ENCODE measurements at places on chromosomes 7 and 10.

GRCh38 chr7:17195576-17195975 is 102.9 kb upstream of the AHR start:
- DNase-seq = no peak

GRCh38 chr7:36750451-36750850 is 26.2 kb upstream of the AOAH start:
- no peak for DNase-seq

GRCh38 chr7:44853391-44853790 is 5.5 kb upstream of the H2AZ2 start:
- DNase-seq = no peak

GRCh38 chr7:29539471-29539870 is 24.2 kb upstream of the PRR15 start:
- no peak for DNase-seq

GRCh38 chr10:5089865-5090264 is 4.3 kb upstream of the AKR1C3 start:
- DNase-seq = no peak

DNA sequence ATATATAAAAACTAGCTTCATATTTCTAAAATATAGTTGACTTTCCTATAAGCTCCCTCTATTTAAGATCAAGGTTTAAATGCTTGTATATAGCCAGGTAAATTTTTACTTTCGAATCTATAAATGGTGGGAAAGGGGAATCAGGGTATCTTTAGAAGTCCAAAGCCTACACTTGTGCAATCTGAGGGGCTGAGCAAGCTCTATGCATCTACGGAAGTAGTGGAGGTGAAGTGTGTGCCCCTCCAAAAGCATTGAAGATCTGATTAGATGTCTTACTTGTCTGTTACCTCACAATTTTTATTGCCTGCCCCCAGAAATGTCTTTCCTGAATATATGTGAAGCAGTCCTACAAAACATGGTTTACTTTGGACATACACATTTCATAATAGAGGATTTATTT is 1.6 kb downstream of the AKAP9 start:
- DNase-seq = no peak

- no peak for DNase-seq
Measured at GRCh38 chr10:133275684-133276092, 980 bp downstream of the ADAM8 start.

DNA sequence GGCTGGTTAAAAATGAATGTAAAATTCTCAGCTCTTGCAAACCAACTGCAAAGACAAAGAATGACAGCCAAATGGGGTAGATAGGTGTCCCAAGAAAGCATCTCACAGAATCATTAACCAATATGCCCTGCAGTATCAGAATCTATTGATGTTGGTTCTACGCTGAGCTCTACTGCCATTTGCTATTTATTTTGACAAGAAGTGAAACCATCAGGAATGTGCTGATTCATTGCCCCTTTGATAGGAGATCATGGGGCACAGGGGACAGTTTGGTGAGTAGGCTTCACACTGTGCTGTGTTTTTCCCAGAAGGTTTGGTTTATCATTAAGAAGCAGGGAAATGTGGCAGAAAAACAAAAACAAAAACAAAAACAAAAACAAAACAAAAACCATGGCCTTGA is 19.4 kb upstream of the CDC14C start:
- no peak for DNase-seq

- DNase-seq = no peak
Measured at GRCh38 chr7:51101111-51101757, 215.4 kb downstream of the COBL start.

DNA sequence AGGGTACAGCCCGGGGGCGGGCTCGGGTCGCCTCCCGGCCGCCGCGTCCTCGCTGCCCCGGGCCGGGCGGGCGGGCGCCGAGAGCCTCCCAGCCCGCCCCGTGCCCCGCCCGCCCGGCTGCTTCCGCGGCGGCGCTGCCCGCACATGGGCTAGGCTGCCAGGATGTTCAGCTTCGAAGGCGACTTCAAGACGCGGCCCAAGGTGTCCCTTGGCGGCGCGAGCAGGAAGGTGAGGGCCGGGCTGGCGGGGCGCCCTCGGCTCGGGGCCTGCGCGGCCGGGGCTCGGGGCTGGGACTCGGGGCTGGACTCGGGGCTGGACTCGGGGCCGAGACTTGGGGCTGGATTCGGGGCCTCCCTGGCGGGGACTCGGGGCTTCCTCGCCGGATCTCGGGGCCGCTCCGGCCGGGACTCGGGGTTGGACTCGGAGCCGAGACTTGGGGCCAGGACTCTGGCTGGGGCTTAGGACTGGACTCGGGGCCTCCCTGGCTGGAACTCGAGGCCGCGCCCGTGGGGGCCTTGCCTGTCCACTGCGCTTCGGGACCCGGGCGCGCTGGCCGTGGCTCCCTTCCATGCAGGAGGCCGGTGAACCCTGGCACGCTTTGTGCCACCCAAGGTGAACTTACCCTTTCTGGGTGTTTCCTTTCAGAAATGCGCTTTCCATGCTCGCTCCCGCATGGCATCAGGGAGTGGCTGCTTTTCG is 534 bp downstream of the UBE3C start:
- peak; percentile 24 for DNase-seq

GRCh38 chr7:81594767-81595166 is 175.1 kb downstream of the HGF start:
- no peak for DNase-seq

DNA sequence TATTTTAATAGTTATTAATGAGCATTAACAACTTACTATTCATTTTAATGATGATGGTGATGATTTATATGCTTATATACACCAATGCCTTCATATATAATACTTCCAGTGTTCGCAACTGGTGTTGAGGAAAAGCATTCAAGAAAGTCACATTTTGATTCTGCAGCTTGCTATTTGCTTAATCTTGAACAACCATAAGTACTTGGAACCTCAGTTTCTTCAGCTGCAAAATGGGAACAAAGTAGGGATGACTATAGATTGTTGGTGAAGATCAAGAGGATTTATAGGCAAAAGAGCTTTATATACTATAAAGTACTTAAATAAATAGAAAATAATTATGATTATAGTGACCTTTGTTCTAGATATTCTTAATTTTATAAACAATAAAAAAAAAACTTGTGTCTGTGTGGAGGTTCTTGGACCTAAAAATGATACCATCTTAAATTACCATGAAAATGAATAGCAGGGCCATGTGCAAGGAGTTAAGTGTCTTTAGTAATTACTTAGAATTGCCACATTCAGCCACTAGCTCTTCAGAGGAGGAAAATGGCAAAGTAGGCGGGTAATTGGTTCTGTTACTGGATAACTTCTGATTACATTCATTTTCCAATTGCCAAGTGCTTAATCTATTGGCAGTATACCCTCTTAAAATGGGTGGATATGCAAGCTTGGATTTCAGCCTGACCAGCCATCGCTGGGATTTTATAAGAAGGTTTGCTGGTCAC is 4.5 kb downstream of the ARID5B start:
- DNase-seq = no peak

GRCh38 chr7:71281261-71281660 is 149.3 kb downstream of the GALNT17 start:
- no peak for DNase-seq

DNA sequence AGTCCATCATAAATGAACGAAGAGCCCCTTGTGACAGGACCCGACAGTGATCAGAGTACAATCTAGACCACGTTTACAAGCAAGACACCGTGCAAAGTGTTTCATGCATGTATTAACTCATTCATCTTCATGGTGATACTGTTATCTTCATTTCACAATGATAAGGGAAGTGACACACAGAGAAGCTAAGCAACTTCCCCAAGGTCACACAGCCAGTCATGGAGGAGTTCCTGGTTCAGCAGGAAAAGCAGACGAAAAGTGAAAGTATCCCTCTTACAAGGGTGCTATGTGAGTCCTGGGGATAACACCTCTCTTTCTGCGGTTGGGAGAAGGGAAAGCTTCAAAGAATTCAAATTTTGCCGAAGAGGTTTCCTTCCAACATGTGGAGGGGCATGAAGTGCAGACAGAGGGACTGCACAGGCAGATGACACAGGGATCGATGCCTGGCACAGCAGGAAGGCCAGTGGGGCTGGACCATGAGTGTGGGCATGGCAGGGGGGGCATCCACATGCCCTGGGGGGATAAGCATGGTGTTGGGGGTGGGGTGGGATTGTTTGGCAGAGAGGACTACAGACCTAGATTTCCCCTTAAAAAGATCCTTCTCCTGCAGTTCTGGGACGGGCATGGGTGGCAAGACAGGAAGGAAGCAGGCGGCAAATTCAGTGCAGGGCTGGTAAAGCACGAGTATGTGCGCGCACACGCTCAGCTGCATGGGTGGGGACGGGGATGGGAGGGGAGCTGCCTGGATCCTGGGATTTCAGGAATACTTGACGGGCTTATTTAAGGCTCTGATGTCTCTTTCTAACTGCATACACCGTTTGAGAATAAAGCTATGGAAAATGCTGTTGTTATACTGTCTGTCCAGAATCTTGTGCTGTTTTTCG is 33.5 kb upstream of the DDC start:
- no peak for DNase-seq

DNA sequence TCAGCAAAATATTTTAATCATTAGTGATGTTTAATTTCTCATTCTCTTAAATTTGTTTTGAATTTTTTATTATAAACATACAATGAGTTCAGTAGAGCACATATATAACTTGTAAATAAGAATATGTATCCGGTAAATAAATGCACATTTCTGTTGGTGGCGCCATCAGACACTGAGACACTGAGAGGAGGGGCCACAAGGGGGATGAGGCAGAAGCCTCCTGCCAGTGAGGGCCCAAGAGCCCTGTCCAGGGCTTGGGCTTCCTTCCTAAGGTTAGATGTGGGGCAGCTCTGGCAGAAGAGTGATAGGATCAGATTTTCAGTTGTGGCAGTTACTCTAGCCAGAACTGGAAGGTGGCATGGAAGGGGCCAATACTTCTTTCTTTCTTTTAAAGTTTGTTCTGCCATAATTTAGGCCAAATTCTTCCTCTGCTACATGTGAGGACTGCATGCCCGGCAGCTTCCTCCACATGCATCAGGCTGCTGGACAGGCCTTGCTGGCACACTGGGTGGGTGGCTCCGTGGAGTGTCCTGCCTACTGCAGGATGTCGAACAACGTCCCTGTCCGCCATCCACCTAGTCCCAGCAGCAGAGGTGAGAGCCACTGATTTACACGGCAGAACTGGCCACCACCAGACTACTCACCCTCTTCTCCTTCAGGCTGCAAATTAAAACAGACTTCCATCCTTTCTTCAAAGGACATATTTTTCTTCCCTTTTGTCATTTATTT is 13.2 kb downstream of the PTPRN2 start:
- DNase-seq = no peak

DNA sequence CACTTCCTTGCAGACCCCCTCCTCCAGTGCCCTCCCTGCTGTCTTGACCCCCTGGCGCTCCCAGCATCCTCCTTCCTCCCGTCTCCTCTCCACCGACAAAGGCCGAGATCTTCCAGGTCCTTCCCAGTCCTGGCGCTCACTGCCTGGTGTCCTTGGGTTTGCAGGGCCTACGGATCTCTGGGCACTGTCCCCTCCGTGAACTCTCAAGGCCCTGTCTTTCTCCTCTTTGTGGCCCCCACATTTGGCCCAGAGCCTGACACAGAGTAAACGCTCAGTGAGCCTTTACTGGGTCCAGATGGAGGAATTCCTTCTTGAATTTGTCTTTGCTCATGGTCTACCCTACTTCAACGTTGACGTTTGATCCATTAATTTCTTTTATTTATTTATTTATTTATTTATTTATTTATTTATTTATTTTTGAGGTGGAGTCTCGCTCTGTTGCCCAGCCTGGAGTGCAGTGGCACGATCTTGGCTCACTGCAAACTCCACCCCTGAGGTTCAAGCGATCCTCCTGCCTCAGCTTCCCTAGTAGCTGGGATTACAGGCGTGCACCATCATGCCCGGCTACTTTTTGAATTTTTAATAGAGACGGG is 29.7 kb downstream of the TMEM270 start:
- no peak for DNase-seq

- DNase-seq = no peak
Measured at GRCh38 chr7:31098642-31099360, 46.7 kb downstream of the ADCYAP1R1 start.

- DNase-seq = no peak
Measured at GRCh38 chr10:72337039-72337629, 17.6 kb downstream of the DNAJB12 start.

- no peak for DNase-seq
Measured at GRCh38 chr10:27747096-27747451, 1.5 kb upstream of the MKX start.

GRCh38 chr7:73504017-73504416 is 18.1 kb downstream of the BAZ1B start:
- DNase-seq = no peak

- no peak for DNase-seq
Measured at GRCh38 chr10:131354380-131354779, 42.9 kb upstream of the TCERG1L start.

DNA sequence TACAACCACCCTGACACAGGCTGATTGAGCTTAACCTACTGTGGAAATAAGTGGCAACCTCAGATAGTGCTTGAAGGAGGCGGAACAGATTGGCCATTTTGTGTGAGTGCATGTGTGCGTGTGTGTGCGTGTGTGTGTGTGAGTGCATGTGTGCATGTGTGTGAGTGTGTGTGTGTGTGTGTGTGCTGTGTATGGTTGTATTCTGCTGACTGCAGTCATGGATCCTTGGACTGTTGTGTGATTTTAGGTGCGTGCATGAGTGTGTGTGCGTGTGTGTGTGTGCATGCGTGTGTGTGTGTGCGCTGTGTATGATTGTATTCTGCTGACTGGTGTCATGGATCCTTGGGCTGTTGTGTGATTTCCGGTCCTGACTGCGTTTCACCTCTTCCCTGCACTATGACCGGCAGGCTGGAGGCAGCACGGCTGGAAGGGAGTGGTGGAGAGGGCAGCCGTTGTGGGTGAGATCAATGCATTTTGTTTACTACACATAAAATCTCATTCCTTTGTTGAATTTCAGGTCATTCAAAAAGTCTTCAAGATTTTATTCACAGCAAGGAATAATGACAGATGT is 6.3 kb downstream of the IQCE start:
- DNase-seq = no peak

GRCh38 chr10:28367929-28368484 is 65.1 kb upstream of the MPP7 start:
- DNase-seq = peak; percentile 2

- no peak for DNase-seq
Measured at GRCh38 chr10:123109466-123109865, 26.3 kb upstream of the HMX3 start.

GRCh38 chr10:79201706-79202105 is 132.9 kb downstream of the ZMIZ1 start:
- no peak for DNase-seq

DNA sequence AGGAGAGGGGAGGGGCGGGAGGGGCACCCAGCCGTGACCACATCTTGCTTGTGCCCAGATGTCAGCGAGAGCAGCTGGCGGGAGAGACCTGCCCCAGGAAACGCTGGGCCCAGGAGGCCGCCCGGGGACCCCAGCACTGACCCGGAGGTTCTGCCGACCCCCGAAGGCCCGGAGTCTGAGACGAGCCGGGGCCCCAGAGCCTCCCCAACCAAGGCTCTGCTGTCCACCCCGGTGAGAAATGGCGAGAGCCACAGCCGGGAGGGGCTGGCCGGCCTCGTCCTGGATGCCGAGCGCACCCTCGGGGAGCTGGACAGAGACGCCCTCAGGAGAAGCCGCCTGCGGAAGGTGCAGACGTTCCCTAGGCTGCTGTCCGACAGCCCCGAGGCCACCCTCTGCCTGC is 25.9 kb downstream of the KNDC1 start:
- DNase-seq = no peak

- DNase-seq = no peak
Measured at GRCh38 chr10:44998146-44998631, 2.5 kb upstream of the ZNF22 start.

GRCh38 chr10:111030042-111030750 is 46.6 kb upstream of the ADRA2A start:
- no peak for DNase-seq

GRCh38 chr7:24318326-24318725 is 34.3 kb downstream of the NPY start:
- no peak for DNase-seq

All from stimulated activated CD8-positive, alpha-beta memory T cell treated with anti-CD3 and anti-CD28 coated beads, Interleukin-7, amount 100 ng/mL, for 1 hour (primary cell).